ENCODE measurements at places on chromosomes 5 and 9.
A peak's percentile ranks its signal among the peaks of the same experiment; 100 is the strongest.

- no peak for DNase-seq
Measured at GRCh38 chr5:134142806-134143205, 28.3 kb downstream of the TCF7 start.

DNA sequence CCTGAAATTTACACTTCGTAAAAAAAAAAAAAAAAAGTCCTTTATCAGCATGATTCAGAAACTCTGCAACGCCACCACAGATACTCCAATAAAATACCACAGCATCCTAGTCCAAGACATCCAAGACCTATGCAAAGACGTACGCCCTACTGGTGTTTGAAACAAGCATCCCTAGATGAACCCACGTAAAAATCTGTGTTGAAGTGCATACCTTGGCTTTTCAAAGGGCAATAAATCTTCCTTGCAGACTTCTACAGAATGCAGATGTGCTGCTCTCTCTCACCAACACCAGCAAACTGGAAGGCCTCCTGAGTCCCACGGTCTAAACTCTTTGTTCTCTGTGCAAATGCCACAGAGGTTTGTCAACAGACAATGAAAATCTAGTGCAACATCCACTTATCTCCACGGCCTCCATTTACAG lies 38.8 kb downstream of the MYO10 start:
- no peak for DNase-seq

- no peak for DNase-seq
Measured at GRCh38 chr5:110832683-110833082, 93.9 kb downstream of the SLC25A46 start.

- peak; percentile 79 for DNase-seq
Measured at GRCh38 chr5:82163452-82164175, 114.5 kb downstream of the RPS23 start.

DNA sequence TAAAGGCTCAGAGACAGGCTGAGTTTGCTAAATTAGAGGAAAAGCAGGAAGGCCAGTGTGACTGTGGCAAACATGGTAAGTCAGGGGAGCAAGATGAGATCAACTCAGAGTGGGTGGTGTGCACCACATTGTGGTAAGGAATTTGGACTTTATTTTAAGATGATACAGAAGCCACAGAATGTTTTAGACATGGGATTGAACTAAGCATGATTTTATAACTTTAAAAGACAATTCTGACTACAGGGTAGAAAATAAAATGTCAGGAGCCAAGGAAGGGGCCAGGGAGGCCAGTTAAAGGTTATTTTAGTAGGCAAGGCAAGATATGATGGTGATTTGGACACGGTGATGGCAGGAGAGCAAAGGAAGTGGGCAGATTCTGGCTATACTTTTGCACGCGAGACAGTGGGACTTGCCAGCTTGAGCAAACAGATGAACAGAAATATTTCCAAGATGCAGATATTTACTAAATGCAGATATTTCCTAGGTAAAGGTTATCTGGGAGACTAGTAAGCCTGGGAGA lies 53.9 kb downstream of the TSSK1B start:
- no peak for DNase-seq

DNA sequence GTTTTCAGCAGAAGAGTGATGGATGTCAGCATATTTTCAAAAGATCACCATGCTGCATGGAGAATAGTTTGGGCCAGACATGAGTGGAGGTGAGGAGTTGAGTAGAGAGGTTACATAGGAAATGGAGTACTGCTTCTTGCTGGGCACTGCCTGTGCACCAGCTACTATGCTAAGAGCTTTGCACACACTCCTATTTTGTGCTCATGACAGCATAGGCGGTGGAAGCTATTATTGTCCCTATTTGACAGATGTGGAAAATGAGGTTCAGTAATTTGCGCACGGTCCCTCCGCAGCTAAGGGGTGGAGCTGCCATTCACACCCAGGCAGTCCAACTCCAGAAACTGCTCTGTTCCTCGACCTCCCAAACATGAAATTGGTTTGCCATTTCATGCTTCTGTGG lies 67.8 kb downstream of the ENTREP1 start:
- no peak for DNase-seq

- DNase-seq, result no peak
Measured at GRCh38 chr9:134666831-134667230, 25.2 kb downstream of the COL5A1 start.

GRCh38 chr5:67623078-67623477 lies 426.5 kb upstream of the CD180 start:
- DNase-seq, result no peak

DNA sequence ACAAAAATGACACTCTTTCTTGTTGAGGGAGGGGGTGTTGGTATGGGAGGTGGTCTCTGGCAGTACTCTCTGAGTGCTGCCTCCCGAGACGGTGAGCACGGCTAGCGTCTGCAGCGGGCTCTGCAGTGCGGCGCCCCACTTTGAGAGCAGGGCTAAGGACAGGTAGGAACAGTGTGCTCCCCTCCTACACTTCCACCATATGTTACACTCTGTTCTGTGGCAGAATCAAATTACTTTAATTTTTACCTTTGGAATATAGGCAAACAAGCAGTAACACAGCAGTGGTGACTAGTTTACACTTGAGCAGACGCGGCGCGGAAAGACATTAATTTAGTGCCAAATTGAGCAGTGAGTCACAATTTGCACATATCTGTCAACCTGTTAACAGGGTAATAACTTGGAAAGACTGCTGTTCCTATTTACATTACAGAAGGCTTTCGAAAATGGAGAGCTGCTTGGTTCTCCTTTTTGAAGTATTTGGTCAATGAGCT lies 136.3 kb downstream of the MED27 start:
- DNase-seq, result no peak

DNA sequence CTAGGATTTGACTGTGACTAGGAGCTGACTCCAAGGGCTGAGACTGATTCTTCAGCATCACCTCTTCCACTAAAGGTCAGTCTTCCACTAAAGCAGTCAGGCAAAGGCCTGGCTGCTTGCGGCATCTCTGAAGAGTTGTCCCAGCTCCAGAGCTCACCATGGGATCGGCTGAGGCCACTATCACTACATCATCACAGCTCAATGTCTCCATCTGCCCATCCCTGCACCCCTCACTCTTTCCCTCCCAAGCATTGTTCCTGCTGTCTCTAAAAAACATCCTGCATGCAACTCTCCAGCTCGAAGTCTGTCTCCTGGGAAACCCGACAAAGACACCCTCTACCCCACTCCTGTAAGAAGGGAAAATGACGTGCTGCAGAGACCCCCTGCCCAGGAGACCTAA lies 15.5 kb upstream of the WWC1 start:
- no peak for DNase-seq

GRCh38 chr5:159657298-159657697 lies 259.0 kb upstream of the ADRA1B start:
- no peak for DNase-seq

- no peak for DNase-seq
Measured at GRCh38 chr9:136997830-136998234, 1.5 kb upstream of the CLIC3 start.

DNA sequence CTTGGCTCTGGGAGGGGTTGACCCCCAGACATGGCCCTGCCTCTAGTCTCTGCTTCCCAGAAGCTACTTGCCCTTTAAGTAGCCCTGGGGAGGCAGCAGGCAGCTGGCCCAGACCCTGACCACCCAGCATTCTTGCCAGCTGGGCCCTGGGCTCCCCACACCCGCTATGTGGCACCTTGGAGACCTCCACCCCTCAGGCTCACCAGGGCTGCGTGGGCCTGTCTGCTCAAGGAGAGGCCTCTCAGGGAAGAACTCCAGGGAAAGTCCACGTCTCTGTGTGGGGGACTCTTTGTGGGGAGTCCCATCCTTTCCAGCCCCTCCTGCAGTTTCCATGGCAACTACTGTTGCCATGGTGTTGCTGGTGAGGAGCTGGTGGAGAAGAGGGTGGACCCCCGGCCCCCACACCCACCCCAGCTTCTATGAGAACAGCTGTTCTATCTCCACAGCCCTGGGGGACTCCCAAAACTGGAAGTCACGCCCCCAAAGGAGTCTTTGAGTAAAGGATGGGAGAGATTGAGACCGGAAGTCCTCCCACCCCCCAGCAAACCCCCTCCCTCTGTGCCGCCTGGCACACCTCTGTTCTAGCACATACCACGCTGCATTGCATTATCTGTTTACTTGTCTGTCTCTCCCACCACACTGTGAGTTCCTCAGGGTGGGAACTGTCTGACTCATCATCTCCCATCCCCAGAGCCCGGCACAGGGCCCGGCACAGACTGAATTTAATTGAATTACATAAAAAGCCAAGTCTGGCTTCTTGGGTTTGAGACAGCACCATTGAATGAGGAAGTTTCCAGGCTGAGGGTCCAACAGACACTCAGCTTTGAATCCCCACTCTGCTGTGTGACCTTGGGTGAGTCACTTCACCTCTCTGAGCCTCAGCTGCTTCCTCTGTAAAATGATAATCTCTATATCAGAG lies 12.6 kb downstream of the DNM1 start:
- peak; percentile 38 for DNase-seq

DNA sequence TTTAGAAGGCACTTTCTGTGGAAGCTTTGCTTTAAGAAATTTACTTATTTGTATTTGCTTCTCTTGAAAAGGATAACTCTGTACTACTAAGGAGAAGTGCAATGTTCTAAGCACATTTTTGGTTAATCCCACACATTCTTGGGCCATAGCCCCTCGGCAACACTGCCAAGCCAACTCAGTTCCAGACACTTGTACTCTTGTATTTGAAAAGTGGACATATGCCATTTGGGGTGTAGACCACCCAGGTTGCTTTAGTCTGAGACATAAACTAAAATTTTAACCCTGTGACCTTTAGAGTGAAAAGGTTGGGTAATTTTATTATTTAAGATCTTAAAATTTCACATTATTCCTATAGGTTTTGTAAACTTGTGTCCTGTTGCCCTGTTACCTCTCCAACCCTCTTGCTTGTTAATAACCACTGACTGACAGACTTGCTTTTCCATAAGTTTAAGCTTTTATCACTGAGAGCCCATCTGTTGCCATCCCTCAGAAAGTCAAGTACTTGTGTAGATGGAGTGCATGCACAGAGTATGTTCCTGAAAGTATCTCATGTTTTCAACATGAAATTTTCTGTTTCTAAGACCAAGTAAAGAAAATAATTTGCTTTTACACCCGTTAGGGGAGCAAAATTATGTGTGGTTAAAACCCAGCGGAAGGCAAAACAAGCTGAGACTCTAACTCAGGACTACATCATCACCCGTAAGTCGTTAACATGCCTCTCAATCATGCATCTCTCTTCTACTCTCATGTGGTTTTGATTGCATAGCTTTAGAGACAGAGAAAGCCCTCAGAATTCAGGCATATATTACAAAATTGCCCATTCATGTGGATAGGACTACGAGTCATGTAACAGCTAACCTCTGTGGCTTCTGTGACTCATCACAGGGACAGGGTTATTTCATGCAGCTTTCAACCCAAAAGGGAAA lies 117.3 kb downstream of the GDNF start:
- peak; percentile 98 for DNase-seq

- DNase-seq, result no peak
Measured at GRCh38 chr5:39331861-39332381, 32.4 kb downstream of the C9 start.

- DNase-seq, result no peak
Measured at GRCh38 chr5:126443374-126443851, 20.2 kb downstream of the GRAMD2B start.

GRCh38 chr5:16665601-16666000 lies 48.8 kb upstream of the RETREG1 start:
- no peak for DNase-seq

- DNase-seq, result no peak
Measured at GRCh38 chr5:88948746-88949600, 66.0 kb upstream of the MEF2C start.

DNA sequence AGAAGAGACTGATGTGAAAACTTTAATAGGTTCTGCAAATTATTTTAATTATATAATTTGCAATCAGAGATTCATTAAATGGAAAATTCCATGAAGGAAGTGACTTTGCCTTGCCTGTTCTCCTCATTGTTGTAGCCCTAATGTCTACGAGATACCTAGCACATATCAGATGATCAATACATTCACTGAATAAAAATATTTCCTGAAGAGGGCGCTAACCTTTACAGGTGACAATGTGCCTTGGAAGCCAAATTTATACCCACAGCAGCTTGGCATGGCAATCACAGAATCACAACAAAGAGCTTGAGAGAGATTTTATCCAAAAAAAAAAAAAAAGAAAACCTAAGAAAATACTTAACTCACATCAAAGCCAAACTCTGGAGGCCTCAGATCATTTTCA lies 17.4 kb downstream of the HAUS6 start:
- peak; percentile 20 for DNase-seq

GRCh38 chr9:81613002-81613812 lies 76.1 kb downstream of the TLE1 start:
- DNase-seq, result no peak

DNA sequence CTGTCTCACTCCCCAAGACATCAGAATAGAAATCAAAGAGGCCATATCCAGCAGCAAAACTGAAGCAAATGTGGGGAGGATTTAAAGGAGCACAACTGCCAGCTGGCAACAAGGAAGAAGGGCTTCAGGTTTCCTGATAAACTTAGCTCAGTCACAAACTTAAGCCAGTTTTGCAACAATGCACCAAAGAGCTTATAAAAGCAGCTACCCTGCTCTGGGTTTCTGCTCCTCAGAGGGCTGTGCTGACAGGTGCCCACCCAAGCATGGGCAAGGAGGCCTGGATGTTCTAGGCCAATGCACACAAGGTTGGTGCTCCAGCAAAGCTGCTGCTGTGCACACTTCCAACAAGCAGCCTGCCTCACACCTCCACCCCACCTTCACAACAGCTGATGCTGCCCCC lies 132.9 kb downstream of the SIL1 start:
- DNase-seq, result peak; percentile 60

DNA sequence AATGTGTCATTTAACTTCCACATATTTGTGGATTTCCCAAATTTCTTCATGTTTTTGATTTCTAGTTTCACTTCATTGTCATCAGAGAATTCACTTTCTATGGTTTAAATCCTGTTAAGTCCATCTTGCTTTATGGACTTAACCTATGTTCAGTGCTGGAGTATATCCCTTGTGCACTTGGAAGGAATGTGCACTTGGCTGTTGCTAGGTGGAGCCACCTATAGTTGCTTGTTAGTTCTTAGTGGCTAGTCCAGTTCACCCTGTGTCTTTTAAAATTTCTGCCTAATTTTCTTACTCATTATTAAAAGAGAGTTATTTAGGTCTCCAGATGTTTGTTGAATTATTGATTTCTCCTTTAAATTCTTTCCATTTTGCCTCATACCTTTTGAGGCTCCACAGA lies 1472.5 kb upstream of the CDH6 start:
- no peak for DNase-seq

DNA sequence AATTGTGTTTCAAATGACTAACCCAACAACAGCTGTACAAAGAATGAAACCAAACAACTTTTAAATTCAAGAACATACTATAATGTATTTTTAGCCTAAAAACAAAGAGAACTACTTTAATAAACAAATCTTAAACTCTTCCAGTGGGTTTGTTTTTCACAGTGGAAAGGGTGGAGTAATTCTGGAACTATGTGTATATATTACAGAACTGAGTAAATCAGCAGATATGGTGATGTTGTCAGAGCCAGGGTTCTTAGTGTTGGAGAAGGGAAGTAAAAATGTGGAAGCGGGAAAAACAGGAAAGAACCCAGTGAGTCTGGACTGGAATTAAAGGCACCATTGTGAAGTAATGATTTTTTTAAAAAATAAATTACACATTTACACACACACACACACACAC lies 144.9 kb downstream of the CDK5RAP2 start:
- DNase-seq, result no peak
